ENCODE measurements at places on chromosomes 1 and 21. TPM values are rescaled to one million over a fixed set of nuclear protein-coding genes. Genes with fewer than 3 reads are reported as not detected.
A peak's percentile ranks its signal among the peaks of the same experiment; 100 is the strongest.

The FAM72D gene
- total RNA-seq: not detected

The NGF gene
- 0.93 TPM for total RNA-seq

The REN gene
- total RNA-seq: not detected

The ARHGEF10L gene
- 76.5 TPM for total RNA-seq

The ADCY10 gene
- total RNA-seq: not detected

The KCNJ9 gene
- total RNA-seq: not detected

The ZNF697 gene
- total RNA-seq: 4.4 TPM

The RGS7 gene
- not detected for total RNA-seq

- no peak for ATAC-seq
Observed at GRCh38 chr1:102751111-102751510, 357.2 kb downstream of the COL11A1 start.

- peak; percentile 61 for ATAC-seq
Observed at GRCh38 chr1:53956308-53957168, 10.4 kb downstream of the LRRC42 start.

DNA sequence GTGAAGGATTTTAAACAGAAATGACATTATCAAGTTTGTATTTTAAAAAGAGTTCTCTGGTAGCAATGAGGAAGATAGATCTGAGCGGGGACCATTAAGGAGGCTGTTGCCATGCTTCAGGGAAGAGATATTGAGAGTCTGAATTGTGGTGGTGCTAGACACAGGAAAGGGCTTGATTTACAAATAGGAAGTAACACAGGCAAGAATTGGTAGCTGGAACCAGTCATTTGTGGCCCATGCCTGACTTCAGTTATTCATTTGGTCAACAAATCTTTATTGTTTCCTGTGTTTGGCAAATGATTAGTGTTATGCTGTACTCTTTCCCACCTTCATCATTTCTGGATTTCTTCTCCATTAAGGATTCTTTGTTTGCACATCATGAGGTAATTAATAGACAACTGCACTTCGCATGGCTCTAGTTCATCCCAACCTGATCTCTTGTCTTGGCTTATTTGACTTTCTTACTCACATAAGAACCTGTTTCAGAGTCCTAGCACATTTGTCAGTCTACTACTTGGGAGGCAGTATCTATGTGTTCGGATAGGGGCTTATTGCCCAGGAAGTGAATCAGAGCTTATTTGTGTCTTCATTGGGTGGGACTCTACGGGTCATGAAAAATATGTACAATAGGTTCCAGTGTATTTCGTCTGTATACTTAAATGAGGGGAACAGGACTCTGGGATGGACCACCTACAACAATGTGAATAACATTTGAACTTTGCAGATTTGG is 32.3 kb downstream of the EEIG2 start:
- ATAC-seq: no peak

- ATAC-seq: no peak
Observed at GRCh38 chr1:246293366-246294121, 213.5 kb downstream of the SMYD3 start.

DNA sequence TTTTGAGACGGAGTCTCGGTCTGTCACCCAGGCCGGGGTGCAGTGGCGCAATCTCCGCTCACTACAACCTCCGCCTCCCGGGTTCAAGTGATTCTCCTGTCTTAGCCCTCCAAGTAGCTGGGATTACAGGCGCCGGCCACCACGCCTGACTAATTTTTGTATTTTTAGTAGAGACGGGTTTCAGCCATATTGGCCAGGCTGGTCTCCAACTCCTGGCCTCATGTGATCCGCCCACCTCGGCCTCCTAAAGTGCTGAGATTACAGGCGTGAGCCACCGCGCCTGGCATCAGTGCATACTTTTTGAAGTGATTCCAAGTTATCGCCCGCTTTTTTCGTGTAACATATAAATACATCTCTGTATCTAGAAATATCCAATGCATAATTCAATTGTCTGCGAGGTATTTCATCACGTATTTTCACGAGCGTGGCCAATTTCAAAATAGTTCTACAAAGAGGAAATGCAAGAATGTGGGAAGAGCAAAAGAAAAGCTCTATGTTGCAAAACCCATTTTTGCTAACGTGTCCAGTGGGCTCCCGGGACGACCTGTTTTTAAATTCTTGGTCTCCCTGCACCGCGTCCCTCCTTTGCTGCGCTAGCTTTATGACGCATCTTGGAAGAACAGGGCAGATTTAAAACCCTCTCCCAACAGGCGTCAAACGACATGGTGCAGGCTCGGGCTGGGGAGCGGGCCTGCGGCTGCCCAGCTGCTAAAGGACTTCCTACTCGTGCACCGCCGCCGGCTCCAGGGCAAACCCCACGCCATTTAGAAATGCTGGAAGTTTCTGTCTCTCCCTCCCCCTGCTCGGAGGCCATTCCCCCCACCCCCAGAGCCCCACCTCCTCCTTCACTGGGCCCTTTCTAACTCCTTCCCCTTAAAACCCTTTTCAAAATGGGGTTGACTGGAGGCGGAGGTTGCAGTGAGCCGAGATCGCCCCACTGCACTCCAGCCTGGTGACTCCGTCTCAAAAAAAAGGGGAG is 923 bp upstream of the IFNGR2 start:
- ATAC-seq: peak; percentile 78

GRCh38 chr1:6753320-6754140 is 31.7 kb upstream of the CAMTA1 start:
- ATAC-seq: no peak

- ATAC-seq: peak; percentile 88
Observed at GRCh38 chr1:163069142-163069541, at the start of gene RGS4. Gene RGS4 (plus strand): TSS chr1:163069361. CDS start chr1:163069485, 124 bp downstream.

GRCh38 chr21:43192501-43193081 is 23.8 kb downstream of the CRYAA start:
- no peak for ATAC-seq

DNA sequence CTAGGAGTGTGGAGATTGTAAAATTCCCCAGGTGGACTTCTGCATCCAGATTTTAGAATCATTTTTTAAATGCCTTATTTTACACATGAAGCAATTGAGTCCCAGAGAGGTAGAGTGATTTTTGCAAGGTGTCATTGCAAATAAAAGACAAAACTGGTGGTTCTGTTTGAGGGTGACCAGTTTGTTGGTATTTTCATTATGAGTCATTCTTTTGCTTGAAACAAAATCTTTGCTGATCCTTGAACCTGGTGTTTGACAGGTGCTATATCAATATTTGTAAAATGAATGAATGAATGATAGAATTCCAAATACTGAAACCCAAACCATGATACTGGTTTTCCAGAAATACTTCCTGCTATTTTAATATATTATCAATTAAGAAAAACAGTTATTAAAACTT is 44.1 kb downstream of the TTC3 start:
- no peak for ATAC-seq

DNA sequence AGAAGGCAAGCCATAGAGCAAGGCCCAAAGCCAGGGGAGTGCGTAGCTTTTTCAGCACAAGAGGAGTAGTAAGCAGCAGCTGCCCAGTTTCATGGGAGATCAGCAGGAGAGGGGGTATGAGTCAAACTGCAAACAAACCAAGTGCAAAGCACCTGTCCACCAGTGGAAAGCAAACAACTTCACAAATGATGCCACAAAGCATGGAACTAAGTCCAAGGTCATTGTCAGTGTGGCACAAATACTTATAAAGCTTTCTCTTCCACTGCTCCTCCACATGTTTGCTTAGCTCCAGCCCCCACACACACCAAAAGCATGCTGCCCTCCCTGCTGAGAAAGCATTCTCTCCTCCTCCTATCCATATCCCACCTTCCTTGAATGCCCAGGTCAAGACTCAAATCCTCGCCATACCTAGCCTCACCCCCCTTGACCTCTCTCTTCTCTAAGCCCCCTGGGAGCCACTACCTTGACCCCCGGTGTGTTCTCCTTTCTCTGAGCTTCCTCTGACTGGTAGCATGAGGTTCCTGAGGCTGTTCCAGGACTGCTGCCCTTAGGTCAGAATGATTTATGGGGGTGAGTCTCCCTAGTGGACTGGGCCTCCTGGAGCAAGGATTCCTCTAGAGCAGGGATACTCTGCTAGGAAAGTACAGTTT is 70.4 kb downstream of the DMAP1 start:
- no peak for ATAC-seq

- ATAC-seq: no peak
Observed at GRCh38 chr1:6185151-6185550, 5.0 kb upstream of the CHD5 start.

GRCh38 chr1:200856716-200857357 is 15.9 kb upstream of the GPR25 start:
- ATAC-seq: no peak

DNA sequence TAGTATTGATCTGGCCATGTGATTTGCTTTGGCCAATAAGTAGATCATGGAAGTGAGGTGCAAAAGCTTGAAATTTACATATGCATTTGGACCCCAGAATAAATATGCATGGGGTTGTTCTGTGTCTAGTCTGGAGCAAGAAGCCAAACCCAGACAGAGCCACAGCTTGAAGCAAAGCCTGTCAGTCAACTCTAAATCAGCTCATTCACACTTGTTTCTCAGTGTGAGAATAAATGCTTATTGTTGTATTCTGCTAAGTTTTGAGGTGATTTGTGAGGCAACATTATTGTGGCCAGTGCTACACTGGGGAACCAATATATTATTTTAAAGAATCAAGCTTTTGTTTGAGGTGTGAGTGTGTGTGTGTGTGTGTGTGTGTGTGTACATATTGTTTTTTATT is 12.2 kb upstream of the PGLYRP3 start:
- ATAC-seq: no peak

- ATAC-seq: no peak
Observed at GRCh38 chr1:161282991-161283390, 24.4 kb downstream of the PCP4L1 start.

GRCh38 chr1:91884459-91885212 is 1.3 kb downstream of the TGFBR3 start:
- no peak for ATAC-seq

DNA sequence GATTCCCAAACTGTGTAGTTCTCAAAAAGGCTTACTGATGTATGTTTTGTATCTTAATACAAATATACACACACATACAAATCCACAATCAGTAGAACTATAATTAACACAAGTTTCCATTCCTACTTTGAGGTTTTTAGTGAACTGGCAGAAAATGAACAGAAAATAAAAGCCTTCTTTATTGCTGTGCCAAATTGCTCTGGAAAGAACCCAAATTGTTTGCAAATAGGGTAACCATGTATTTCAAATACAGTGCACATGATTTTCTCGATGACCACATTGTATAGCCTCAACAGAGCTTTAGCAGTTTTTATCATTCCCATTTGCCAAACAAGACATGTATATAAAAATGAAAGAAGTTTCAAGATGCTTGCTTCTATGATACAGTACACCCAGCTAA is 173.3 kb downstream of the COL24A1 start:
- no peak for ATAC-seq

Measured in gastroesophageal sphincter (tissue), 4 donors.